ENCODE measurements at places on chromosomes 6 and 20. TPM values are rescaled to one million over a fixed set of nuclear protein-coding genes. Genes with fewer than 3 reads are reported as not detected.

The FKBP1A gene
- total RNA-seq = 176 TPM

The FGD2 gene
- not detected for total RNA-seq

The FOXA2 gene
- not detected for total RNA-seq

The LST1 gene
- total RNA-seq = not detected

The TMEM151B gene
- total RNA-seq = not detected

All from regular cardiac myocyte (primary cell).